ENCODE measurements at places on chromosomes 1 and 21. TPM values are rescaled to one million over a fixed set of nuclear protein-coding genes. Genes with fewer than 3 reads are reported as not detected.

DNA sequence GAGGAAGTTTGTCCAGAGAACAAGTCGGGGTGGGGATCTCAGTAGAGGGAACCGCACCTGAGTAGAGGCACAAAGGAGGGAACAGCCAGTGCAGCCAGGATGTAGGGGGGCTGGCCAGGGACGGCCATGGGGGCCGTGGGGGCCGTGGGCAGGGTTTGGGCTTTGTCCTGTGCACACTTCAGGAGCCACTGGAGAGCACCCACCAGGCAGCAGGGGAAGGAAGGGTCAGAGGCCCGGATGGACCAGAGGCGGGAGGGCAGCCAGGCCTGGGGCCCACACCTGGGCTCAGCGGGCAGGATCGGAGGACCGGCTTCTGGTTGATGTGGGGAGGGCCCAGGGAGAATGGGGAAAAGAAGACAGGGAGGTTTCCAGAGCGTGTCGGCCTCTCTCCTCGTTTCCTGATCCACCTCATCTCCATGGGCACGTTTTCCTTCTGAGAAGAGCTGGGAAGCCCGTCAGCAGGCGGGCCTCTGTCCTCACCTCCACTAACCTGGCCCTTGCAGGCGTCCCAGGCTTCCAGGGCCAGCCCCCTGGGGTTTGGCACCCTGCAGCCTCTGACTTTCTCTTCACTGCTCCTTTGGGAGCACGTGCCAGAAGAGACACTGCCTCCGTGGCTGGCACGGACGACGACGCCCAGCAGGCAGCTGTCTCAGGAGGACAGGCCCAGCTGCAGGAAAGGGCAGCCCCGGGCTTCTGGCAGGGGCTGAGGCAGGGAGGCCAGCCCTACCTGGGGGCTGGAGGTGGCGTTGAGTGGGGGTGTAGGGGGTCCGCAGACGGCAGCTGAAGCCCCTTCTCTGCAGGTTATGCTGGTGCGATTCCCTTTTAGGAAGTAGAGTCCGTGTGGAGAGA is 16.8 kb upstream of the PDXK start:
- no peak for DNase-seq

DNA sequence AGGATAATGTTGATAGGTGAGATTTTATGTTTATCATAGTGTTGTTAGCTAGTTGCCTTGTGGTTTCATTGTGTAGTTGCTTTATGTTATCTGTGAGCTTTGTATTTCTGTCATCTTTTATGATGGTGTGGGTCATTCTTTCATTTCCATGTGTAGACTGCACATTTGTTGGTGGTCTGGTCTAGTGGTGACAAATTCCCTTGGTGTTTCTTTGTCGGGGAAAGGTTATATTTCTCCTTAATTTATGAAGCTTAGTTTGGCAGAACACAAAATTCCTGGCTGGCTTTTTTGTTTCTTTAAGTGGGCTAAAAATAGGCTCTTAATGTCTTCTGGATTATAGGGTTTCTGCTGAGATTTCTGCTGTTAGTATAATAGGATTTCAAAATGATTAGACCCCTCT is 347.2 kb upstream of the ADAMTS5 start:
- DNase-seq = no peak

DNA sequence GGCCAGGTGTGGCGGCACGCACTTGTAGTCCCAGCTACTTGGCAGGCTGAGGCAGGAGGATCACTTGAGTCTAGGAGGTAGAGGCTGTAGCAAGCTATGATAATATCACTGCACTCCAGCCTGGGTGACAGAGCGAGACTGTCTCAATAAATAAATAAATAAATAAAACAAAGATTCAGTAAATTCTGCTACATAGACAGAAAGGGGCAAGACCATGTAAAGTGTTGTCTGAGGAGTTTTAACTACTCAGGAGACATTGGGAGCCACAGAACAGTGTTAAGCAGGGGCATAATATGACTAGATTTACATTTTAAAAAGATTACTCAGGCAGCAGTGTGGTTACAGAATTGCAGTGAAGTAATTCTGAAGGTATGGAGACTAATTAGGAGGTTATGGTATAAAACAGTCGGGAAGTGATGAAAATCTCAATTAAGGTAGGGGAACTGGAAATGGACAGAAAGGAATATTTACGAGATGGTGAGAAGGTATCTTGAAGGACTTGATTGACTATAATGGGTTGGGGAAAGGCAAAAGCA is 94.7 kb downstream of the ATP1B1 start:
- no peak for DNase-seq

DNA sequence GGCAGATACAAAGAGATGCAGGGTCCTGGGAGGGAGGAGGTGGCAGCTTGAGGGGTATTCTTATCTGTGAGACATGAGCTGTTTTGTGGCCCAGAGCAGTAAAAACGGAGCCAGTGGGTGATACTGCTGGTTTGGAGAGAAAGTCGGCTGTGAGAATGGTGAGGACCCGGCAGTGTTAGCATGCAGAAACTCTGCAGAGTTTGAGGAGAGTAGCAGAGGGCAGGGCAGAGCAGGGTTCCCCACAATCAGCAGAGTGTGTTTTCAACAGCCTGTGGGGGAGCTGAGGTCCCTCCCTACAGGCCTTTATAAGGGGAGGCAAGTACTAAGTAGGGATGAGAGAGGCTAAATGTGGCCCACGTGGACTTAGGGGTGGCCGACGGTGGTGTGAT is 423 bp downstream of the SLAMF8 start:
- DNase-seq = no peak

- DNase-seq = no peak
Measured at GRCh38 chr1:183079712-183080388, 56.6 kb downstream of the LAMC1 start.

DNA sequence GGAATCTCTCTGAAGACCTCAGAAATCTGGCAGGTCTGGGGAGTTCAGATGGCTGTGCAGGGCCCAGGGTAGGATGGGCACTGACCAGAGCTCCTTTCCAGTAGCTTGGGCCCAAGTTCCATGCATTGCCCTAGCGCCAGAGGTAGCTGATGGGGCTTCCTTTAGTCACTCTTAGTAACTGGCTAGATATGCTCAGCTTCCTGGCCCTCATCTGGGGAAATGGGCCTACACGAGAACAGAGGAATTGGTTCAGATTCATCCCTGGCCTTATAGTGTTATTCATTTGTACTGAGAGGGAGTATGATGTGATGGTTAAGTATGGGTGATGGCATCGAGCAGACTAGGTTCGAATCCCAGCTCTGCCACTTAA is 15.5 kb upstream of the PSMB2 start:
- no peak for DNase-seq

DNA sequence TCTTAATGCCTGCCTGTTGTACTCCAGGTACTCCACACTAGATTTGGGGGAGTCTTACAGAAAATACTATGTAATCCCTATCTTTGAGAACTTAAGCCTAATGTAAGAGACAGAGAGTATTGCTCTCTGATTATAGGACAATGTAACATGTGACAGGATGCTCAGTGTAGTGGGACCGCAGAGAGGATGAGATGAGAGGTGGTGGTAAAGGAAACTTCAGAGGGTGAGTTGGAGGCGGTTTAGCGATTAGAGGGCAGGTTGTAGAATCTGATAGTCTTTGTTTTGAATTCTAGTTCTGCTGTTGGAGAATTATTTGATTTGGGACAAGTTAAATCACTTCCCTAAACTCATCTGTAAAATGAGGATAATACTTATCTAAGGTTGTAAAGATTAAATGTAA is 5.4 kb downstream of the SOAT1 start:
- DNase-seq = no peak

GRCh38 chr1:99590578-99591209 is 55.2 kb upstream of the PALMD start:
- no peak for DNase-seq

The PGLYRP3 gene
- not detected for total RNA-seq

The CYYR1 gene
- 13.3 TPM for total RNA-seq

The C1orf87 gene
- not detected for total RNA-seq
